Pulmonary artery endothelial cell (primary cell): ENCODE measurements at places on chromosomes 2 and 18. TPM values are rescaled to one million over a fixed set of nuclear protein-coding genes. Genes with fewer than 3 reads are reported as not detected.

GRCh38 chr2:204680576-204680975 lies 135.3 kb downstream of the PARD3B start:
- DNase-seq, result no peak

DNA sequence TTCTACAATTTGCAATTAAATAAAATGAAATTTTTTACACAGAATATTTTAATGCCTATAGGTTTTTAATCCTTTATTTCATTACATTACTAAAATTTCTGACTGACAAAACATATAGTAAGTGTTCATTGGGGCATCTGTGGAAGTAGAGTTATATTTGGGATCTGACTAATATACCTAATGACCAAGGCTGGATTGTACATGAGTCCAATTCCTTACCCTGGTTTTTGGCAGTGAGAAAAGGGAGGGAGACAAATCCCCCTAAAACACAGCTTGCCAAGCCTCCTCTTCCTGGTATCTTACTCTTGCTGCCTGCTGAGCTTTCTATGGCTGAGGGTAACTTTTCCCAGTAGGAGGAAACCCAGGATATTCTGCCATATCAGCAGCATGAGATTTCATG lies 149.4 kb upstream of the CDH20 start:
- DNase-seq, result no peak

DNA sequence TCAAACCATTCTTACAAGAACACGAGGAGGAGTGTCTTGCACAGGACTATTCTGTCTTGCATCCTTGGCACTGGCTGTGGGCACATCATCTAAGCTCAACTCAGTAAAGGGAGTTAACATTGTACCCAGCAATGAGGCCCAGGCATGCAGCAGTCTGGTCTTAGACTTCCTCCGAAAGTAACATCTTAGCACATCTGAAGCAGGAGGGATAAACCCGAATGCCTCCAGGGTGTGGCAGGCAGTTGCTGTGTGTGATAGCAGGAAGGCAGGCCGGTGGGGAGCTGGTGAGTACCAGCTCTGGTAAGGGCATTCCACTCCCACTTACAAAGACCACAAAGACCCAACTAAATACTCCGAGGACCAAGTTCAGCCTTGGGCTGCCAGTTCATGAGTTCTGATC lies 206.3 kb downstream of the TSN start:
- no peak for DNase-seq

- DNase-seq, result no peak
Measured at GRCh38 chr2:40242315-40242714, 209.6 kb downstream of the SLC8A1 start.

The MBD1 gene
- total RNA-seq, result 49.9 and 69.6 TPM in 2 replicates

The DTYMK gene
- total RNA-seq, result 48.2 and 64.2 TPM in 2 replicates

The LCT gene
- total RNA-seq, result not detected in 2 replicates

The RELCH gene
- 19.5 and 36.8 TPM in 2 replicates for total RNA-seq

The CSRNP3 gene
- not detected in 2 replicates for total RNA-seq

DNA sequence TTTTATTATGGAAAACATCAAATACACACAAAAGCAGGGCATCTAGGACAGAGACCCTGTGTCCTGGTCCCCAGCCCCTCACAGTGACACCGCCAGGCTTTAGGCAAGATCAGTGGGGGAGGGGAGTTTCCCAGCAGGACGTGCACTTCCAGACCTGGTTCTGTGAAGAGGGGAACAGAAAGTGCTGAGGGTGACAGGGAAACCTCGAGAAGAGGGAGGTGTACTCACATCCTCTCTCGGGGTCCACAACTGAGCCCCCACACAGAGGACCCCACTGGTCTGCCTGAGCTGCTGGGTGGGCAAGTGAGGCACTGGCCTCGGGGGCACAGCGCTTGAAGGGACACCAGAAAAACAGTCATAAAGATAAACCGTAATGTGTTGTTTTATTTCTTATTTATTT lies 4.4 kb upstream of the GPR35 start:
- no peak for DNase-seq

DNA sequence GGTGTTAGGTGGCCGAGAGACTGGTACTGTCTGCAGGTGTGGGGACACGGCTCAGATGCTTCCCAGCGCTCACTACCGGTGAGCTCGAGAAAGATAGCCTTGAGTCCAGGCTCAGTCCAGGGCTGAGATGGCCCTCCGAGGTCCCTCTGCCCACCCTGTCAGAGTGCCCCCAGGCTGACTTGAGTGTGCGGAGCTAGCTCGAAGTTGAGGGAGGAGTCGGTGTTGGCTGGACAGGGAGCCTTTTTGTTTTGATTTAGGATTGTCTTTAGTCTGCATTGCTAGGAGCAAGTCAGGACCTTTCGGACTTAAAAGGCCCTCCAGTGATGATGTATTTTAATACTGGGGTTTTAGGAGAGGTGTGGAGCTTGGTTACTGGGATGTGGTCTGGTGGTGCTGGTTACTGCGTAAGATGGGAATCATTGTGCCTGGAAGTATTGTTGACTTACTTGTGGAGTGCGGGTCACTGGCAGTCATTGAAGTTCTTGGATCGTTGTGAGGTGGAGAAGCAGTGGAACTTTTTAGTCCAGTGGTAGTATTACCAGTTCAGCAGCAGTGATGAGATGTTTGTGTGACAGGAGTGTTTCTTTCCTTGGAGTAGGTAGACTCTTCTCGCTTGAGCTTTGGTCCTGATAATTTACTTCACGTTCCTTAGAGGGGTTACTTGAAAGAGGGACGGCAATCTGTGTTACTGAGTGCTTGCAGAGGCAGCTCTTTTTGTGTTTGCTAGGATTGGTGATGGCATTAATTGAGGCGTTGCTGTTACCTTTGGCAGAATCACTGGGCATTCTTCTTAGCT lies 633 bp downstream of the KIAA1328 start:
- DNase-seq, result no peak

- DNase-seq, result no peak
Measured at GRCh38 chr2:151043484-151043883, 218.2 kb downstream of the RBM43 start.

The CDH7 gene
- not detected in 2 replicates for total RNA-seq

The ARHGAP28 gene
- total RNA-seq, result 0.39 and 4.4 TPM in 2 replicates

GRCh38 chr2:234329202-234329960 lies 167.5 kb downstream of the ARL4C start:
- no peak for DNase-seq

DNA sequence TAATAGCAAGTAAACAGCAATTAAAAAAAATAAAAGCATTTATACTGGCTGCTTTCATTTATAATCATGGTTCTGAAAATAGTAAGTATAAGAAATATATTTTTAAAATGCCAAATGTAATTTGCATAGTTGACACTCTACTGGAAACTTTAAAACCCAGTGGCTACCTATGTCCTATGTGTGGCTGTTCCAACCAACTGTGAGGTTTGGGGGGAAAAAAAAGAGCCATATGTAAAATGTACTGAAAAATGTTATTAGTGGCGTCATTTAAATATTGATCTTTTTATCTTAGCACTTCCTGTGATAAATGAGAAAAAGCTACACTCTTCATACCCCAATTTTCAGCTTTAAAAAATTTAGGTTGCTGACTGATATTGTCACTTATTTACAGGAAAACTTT lies 270.7 kb downstream of the TCF4 start:
- DNase-seq, result no peak

The KIF1A gene
- total RNA-seq, result 0.07 TPM in 1 of 2 replicates, not detected in the other

GRCh38 chr18:14905979-14906378 lies 158.0 kb downstream of the ANKRD30B start:
- DNase-seq, result no peak

The SERPINB13 gene
- total RNA-seq, result not detected in 2 replicates

DNA sequence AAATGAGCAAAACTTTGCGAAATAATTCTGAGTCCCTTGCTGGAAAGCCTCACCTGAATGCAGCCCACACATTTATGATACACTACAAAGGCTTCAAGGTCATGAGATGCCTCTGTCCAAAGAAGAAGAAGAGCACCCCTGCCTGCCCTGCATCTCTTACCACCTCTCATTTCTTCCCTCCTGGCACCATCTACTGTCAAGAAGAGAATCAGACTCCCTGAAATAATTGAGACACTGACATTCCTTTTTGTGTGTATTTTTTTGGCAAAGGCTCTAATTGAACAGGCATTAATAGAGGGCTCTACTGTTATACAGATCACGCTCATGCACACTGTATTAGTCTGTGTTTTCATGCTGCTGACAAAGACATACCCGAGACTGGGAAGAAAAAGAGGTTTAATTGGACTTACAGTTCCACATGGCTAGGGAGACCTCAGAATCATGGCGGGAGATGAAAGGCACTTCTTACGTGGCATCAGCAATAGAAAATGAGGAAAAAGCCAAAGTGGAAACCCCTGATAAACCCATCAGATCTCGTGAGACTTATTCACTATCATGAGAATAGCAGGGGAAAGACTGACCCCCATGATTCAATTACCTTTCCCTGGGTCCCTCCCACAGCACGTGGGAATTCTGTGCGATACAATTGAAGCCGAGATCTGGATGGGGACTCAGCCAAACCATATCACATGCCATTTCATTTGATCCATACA lies 176.3 kb downstream of the ALPK2 start:
- DNase-seq, result no peak

DNA sequence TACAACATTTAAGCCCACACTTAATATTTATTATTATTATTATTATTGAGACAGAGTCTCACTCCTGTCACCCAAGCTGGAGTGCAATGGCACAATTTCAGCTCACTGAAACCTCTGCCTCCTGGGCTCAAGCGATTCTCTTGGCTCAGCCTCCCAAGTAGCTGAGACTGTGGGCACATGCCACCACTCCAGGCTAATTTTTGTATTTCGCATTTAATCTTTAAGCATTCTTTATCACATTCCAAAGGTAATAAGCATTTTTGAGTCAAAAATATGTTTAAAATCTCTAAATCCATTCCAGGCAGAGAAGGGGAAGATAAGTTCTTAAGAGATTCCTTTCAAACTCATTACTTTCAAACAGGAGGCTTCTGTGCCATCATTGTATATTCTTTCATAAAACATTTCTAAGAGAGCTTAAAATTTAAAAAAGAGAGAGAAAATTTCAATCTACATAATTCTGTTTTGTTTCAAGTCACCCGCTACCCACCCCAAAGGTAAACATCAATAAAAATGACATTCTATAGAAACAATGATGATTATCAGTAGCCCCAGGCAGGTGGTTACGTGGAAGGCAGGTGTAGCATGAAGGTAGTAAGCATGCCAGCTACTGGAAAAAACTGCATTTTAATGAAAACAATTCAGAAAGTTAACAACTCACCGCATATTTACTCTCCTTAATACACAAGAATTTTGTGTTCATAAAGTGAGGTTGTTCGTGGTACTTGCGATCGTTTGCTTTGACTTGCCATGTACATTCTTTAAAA lies 84.4 kb upstream of the NARS1 start:
- DNase-seq, result no peak

The GGCX gene
- 39.1 and 68.9 TPM in 2 replicates for total RNA-seq

The SERPINB4 gene
- not detected in 2 replicates for total RNA-seq

The MAL gene
- not detected in 2 replicates for total RNA-seq

The PAX8 gene
- 0.07 and 0.18 TPM in 2 replicates for total RNA-seq

DNA sequence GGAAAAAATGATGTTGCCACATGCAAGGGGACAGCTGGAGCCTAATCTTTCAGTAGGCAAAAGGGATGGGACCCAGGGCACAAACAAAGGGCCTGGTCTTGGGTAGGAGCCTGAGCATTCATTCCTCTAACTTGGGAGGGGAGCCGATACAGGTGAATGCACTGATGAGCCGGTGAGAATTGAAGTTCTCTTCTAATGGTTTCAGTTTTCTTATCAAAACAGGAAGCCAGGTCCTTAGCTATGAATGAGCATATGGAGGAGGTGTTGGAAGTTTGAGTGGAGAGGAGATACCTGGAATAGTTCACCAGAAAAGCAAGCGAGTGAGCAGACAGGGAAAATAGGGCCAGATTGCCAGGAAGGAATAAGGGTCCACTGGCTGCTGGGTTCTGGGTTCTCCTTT lies 10.1 kb downstream of the DPP4 start:
- DNase-seq, result no peak

- no peak for DNase-seq
Measured at GRCh38 chr2:131076707-131077106, 16.6 kb downstream of the FAM168B start.

GRCh38 chr2:46248171-46248570 lies 49.0 kb upstream of the EPAS1 start:
- peak; percentile 80 for DNase-seq

- DNase-seq, result no peak
Measured at GRCh38 chr18:50091509-50092244, 103.3 kb downstream of the MYO5B start.

The SCN2A gene
- not detected in 2 replicates for total RNA-seq

- peak; percentile 80 for DNase-seq
Measured at GRCh38 chr2:168851674-168852320, 38.4 kb downstream of the SPC25 start.
